ENCODE measurements at places on chromosomes 6 and 20.

GRCh38 chr20:52918311-52918710, 53.8 kb upstream of the TSHZ2 start:
- DNase-seq: no peak

GRCh38 chr6:56838016-56838555, 116.8 kb upstream of the BEND6 start:
- DNase-seq: no peak

GRCh38 chr6:7445885-7446461, 56.4 kb downstream of the RIOK1 start:
- no peak for DNase-seq

- no peak for DNase-seq
Measured at GRCh38 chr6:19866173-19866984, 29.2 kb downstream of the ID4 start.

All from AG08395 (cell line).